ENCODE measurements at places on chromosomes 3 and 15. TPM values are rescaled to one million over a fixed set of nuclear protein-coding genes. Genes with fewer than 3 reads are reported as not detected.

The CYP8B1 gene
- total RNA-seq, result not detected

The SERPINI1 gene
- total RNA-seq, result 0.76 TPM

The TGM5 gene
- not detected for total RNA-seq

DNA sequence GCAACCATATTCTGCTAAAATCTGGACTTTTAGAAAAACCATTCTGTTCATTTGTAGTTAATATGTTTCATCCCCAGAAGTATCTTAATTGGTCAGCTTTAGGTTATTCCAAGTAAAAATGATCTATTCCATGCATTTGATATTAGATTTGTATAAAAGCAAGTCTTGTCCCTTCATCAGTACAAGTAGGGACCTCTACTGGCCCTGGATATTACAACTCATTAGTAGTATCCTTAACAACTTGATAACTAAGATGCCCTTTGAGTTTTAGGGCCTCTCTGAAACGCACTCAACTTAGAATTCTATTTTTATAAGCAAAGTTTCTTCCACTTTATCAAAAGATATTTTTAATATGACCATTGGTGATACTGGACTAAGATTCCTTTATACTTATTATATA, 25.3 kb upstream of the SELENOT start:
- H3K4me3 ChIP-seq, result no peak overlapping the region
- DNase-seq, result no peak
- no peaks in the 10 kb centered on the region for H3K27me3 ChIP-seq
- H3K4me1 ChIP-seq, result peaks cover 13% of the 10 kb centered on the region

DNA sequence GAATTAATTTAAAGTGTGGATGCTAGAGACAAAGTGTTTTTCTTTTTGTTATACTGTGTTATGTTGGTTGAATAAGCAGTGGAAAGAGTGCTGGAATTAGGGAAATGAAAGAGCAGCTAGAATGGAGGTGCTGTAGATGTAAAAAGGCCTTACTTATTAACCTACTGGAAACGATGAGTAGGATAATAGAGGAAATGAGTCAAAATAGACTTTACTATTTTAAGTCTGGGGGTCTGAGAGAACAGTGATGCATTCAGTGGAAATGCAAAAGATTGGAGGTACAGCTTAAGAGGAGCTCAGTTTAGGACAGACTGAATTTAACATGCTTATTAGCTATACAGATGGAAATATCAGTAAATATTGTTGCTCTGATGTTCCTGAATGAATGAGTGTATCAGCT, 674.0 kb downstream of the OTOL1 start:
- no peaks in the 10 kb centered on the region for H3K36me3 ChIP-seq
- no peaks in the 10 kb centered on the region for H3K27me3 ChIP-seq
- no peak overlapping the region for H3K4me3 ChIP-seq
- DNase-seq, result no peak

DNA sequence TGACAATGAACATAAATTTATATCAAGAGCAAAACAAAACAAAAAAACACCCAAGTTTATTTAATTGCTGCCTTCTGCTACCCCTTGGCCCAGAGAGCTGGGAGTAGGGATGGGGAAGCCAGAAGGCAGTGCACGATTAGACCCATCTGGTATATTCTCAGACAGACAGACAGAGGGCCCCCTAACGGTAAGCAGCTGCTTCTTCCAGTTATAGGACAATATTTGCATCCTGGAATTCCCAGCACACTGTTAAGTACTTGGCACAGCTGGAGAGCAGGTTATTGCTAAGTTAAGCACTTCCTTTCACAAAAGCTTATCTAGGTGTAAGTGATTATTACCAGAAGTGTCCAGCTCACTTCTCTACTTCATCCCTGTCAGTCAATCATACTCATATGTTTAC, 39.3 kb downstream of the C2CD4B start:
- H3K4me1 ChIP-seq, result peaks cover 44% of the 10 kb centered on the region
- no peaks in the 10 kb centered on the region for H3K36me3 ChIP-seq
- H3K27ac ChIP-seq, result no peak overlapping the region

- no peak for DNase-seq
- no peaks in the 10 kb centered on the region for H3K4me1 ChIP-seq
- no peaks in the 10 kb centered on the region for H3K27me3 ChIP-seq
Observed at GRCh38 chr3:109819734-109820133, 482.4 kb upstream of the DPPA4 start.

GRCh38 chr3:186857743-186858142, 15.2 kb downstream of the ADIPOQ start:
- no peak for DNase-seq
- peaks cover 6% of the 10 kb centered on the region for H3K36me3 ChIP-seq
- H3K4me3 ChIP-seq, result no peak overlapping the region
- H3K4me1 ChIP-seq, result peaks cover 20% of the 10 kb centered on the region
- H3K27me3 ChIP-seq, result no peaks in the 10 kb centered on the region

GRCh38 chr3:193819117-193820010, 226.4 kb downstream of the OPA1 start:
- H3K4me1 ChIP-seq, result no peaks in the 10 kb centered on the region
- H3K27ac ChIP-seq, result no peak overlapping the region
- no peaks in the 10 kb centered on the region for H3K27me3 ChIP-seq
- H3K4me3 ChIP-seq, result no peak overlapping the region

Data from activated naive CD4-positive, alpha-beta T cell treated with anti-CD3 and anti-CD28 coated beads for 36 hours (primary cell).